Articular chondrocyte of knee joint (primary cell): ENCODE measurements at places on chromosomes 3 and 15. TPM values are rescaled to one million over a fixed set of nuclear protein-coding genes. Genes with fewer than 3 reads are reported as not detected.

The FBXO40 gene
- total RNA-seq, result not detected in 2 replicates

The ENTPD3 gene
- 1.4 and 1.7 TPM in 2 replicates for total RNA-seq

The CPEB1 gene
- total RNA-seq, result 30.2 and 36.4 TPM in 2 replicates

The C3orf80 gene
- total RNA-seq, result 0.13 and 0.32 TPM in 2 replicates

The SEMA3B gene
- total RNA-seq, result 16.5 and 24.4 TPM in 2 replicates

The CCR3 gene
- total RNA-seq, result 0.13 TPM in 1 of 2 replicates, not detected in the other

The ALDH1A2 gene
- 13.7 and 21.8 TPM in 2 replicates for total RNA-seq

The FAM81A gene
- total RNA-seq, result 0.91 and 1.4 TPM in 2 replicates

The MYZAP gene
- 0.65 and 1.6 TPM in 2 replicates for total RNA-seq

The TMEM212 gene
- total RNA-seq, result not detected in 2 replicates

The ZNF197 gene
- 21.6 and 22.9 TPM in 2 replicates for total RNA-seq

The CTXN2 gene
- total RNA-seq, result not detected in 2 replicates

The GPR149 gene
- total RNA-seq, result not detected in 2 replicates

The GRIP2 gene
- 0.65 and 1.6 TPM in 2 replicates for total RNA-seq

The GOLGA8G gene
- total RNA-seq, result 0.11 TPM in 1 of 2 replicates, not detected in the other

The AP3B2 gene
- 1.0 and 1.4 TPM in 2 replicates for total RNA-seq

The FSIP1 gene
- 2.9 and 6.2 TPM in 2 replicates for total RNA-seq

The HEXA gene
- 95.3 and 98.1 TPM in 2 replicates for total RNA-seq

The FBXW12 gene
- total RNA-seq, result not detected in 2 replicates

The NR2F2 gene
- total RNA-seq, result 1.7 and 3.3 TPM in 2 replicates

The OPA1 gene
- 72.0 and 82.2 TPM in 2 replicates for total RNA-seq

The ISL2 gene
- 0.22 TPM in 1 of 2 replicates, not detected in the other for total RNA-seq

The TGM5 gene
- 0.22 and 0.78 TPM in 2 replicates for total RNA-seq

The GJD2 gene
- not detected in 2 replicates for total RNA-seq

The DCLK3 gene
- total RNA-seq, result not detected in 2 replicates

The ARPC4 gene
- 189 and 224 TPM in 2 replicates for total RNA-seq

The PATL2 gene
- 0.78 and 0.86 TPM in 2 replicates for total RNA-seq

The MINAR1 gene
- total RNA-seq, result 1.2 and 1.7 TPM in 2 replicates

The ASB14 gene
- total RNA-seq, result under 0.01 and 0.11 TPM in 2 replicates

The ACP3 gene
- not detected in 2 replicates for total RNA-seq

The INSYN1 gene
- total RNA-seq, result 4.3 and 6.4 TPM in 2 replicates

The HYAL3 gene
- total RNA-seq, result 1.8 and 3.3 TPM in 2 replicates

The CLDN18 gene
- total RNA-seq, result under 0.01 TPM in 1 of 2 replicates, not detected in the other

The TNNC1 gene
- total RNA-seq, result 1.7 and 3.3 TPM in 2 replicates

The CLDN11 gene
- 23.4 and 39.6 TPM in 2 replicates for total RNA-seq

The CCDC80 gene
- 863 and 1,114 TPM in 2 replicates for total RNA-seq

The NEK11 gene
- total RNA-seq, result 11.6 and 14.3 TPM in 2 replicates

The EHHADH gene
- total RNA-seq, result 7.3 and 7.6 TPM in 2 replicates

The ZNF660 gene
- total RNA-seq, result 3.2 and 6.1 TPM in 2 replicates

The GMPS gene
- 63.4 and 73.7 TPM in 2 replicates for total RNA-seq

The KBTBD12 gene
- total RNA-seq, result under 0.01 TPM in 1 of 2 replicates, not detected in the other

The TRMT10C gene
- 29.9 and 32.4 TPM in 2 replicates for total RNA-seq

The MYL3 gene
- total RNA-seq, result 0.65 TPM in 1 of 2 replicates, not detected in the other

The ANKUB1 gene
- not detected in 2 replicates for total RNA-seq

The GOLGA8H gene
- 1.4 and 1.9 TPM in 2 replicates for total RNA-seq

The C2CD4B gene
- total RNA-seq, result 0.39 TPM in 1 of 2 replicates, not detected in the other

The TM4SF18 gene
- 0.65 and 0.86 TPM in 2 replicates for total RNA-seq

The TRIM42 gene
- not detected in 2 replicates for total RNA-seq

The GPR62 gene
- total RNA-seq, result 0.11 and 0.13 TPM in 2 replicates

The VPS33B gene
- 7.5 and 8.0 TPM in 2 replicates for total RNA-seq

The AQP9 gene
- total RNA-seq, result 0.11 and 0.52 TPM in 2 replicates

The TAGLN3 gene
- not detected in 2 replicates for total RNA-seq

The LRRC15 gene
- 7.1 and 29.7 TPM in 2 replicates for total RNA-seq

The GRAMD1C gene
- total RNA-seq, result 2.2 and 5.8 TPM in 2 replicates
